ENCODE measurements at places on chromosomes 4 and X.

- DNase-seq, result no peak
These were observed 49.9 kb upstream of the LRPAP1 start for GRCh38 chr4:3582091-3582475.

DNA sequence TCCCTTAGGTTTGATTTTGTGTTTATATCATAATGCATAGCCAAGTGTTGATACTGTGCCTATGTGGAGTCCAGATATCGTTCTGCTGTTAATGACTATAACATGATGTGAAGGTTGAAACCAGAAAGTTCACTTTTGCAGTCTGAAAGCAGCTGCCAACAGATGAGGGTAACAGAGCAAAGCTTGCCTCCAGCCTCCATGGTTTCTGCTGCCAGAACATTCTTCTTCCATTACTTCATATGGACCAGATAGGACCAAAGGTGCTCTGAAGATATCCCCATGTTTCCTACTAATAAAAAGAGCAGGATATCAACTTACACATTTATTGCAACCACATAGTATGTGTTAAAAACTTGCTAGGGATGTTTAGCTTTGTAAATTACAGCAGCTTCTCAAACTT is 394.1 kb downstream of the SPRY1 start:
- DNase-seq, result no peak

DNA sequence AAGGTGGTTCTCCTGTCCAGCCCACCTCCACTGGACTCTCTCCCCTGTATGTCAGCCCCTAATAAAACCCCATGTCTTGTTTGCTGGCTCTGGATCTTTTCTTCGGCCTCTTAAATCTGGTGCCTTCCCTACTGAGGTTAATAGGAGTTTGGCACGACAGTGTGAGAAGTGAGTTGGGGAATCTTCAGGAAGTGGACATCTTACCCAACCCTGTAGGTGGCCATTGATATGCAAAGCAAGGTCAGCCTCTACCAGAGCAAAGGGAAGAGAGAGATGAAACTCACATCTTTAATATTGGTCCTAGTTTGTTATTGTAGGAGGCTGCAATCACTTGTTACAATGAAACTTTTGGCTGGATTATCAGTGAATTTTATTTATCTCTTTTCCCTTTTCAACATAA is 111.7 kb downstream of the CHRDL1 start:
- no peak for DNase-seq

DNA sequence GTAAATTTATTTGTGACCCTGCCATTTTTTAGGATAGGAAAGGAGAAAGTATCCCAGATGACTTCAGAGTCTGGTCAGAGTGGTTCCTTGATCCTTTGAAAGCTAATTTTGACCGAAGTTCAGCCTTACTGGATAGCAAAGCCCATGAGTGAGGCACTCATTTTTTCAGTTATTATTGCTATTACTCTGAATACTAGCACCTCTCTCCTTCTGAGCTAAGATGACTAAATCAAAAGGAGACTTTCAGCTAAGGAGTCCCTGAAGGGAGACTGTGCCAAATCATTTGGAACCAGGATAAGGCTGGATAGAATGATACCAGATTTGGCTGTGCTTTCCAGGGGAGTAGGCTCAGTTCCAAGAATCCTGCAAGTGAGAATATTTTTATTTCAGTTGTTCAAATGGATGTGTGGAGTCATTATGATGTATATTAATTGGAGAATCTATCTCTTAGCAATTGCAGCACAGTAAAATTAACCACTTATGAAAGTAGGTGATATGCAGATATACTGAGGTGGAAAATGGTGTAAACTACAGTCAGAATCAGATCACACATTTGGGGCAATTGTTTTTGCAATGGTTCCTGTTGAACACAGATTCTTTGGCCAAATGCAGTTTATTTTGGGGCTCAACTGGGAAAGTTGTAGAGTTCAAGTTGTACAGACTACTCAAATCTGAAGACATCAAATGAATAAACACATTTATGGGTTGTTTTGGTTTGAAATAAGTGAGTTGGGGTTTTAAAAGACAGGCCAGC is 1.2 kb downstream of the P2RY10 start:
- no peak for DNase-seq

DNA sequence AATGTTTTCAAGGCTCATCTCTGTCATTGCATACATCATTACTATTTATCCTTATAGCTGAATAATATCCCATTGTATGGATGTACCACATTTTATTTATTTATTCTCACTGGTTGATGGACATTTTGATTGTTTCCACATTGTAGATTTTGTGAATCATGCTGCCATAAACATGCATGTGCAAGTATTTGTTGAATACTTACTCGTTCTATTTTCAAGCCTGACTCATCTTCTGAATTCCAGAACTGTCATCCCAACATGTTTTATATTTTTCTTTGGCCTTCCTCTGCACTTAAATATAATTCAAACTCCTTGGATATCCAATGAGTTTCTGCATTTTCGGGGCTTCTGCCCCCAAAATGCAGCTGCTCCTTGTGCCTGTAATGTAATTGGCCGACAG is 77.6 kb downstream of the MXRA5 start:
- DNase-seq, result no peak

DNA sequence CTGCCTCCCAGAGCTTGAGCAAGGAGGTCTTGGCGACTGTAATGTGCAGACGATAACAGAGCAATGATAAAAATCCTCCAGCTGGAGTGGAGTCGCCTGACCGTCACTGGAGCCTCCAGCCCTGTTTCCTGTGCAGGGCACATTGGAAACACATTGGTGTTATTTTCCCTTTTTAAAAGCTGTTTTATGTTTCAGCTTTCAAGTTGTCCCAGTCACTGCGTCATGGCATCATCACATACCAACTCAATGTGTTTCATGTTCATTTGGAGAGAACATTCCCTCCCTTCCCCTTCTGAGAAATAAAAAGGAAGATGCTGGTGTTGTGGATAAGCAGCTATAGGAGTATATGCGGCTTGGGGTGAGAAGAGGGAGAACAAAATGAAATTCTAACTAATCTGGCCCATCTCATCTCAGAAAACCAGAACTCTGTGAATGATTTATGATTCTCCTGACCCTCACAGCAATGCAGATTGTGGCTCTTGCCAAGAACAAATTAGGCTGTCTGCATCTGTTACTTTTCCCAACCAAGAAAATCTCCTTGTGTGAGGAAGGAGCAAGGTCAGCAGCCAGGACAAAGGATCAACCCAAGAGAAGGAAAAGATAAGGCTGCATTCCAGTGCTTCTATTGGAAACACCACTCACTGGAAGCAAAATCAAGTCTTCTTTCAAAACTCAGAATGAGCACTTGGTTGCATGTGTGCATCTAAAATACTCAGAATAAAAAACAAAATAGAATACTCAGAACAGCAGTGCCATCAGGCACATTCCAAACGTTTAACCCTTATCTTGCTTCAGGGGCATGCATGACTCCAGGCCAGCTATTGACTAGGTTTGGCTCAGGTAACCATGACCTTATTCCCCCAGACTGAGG is 134.4 kb downstream of the RASL11B start:
- DNase-seq, result no peak

- no peak for DNase-seq
These were observed 231.9 kb downstream of the STPG2 start for GRCh38 chr4:97911236-97911906.

- no peak for DNase-seq
These were observed 22.9 kb upstream of the CPE start for GRCh38 chr4:165355900-165356300.

GRCh38 chrX:43373032-43373431 is 283.1 kb upstream of the MAOA start:
- no peak for DNase-seq

GRCh38 chr4:21885770-21886169 is 62.8 kb downstream of the KCNIP4 start:
- no peak for DNase-seq

DNA sequence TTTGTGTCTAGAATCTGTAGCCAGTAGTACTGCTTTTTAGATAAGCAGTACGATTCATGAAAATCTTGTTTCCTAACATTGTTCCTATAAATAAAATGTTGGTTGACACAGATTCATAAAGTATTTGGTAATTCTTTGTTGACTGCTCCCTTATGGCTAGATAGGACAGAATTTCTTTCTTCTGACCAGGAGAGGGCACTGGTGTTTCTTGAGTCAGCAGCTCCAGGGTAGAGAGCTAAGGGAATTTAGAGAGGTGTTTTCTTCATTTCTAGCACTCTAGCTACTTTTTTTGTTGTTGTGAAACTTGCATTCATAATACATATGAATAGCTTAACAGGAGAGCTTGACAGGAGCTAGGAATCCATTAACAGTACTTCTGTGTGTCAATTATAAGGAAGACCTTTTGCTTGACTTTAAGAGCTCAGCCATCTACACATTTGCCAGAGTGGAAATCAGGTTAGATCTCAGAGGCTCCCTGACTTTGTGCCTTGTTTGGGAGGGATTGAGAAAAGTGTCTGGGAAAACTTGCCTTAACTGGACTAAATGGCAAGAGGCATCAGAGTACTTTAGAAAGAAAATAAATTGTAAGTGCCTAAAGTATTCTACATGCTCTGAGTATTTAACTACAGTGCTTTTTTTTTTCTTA is 756.1 kb downstream of the SH3BGRL start:
- DNase-seq, result no peak

Data from activated CD4-positive, alpha-beta T cell treated with anti-CD3 and anti-CD28 coated beads, Interleukin-2, amount 50 U/mL, for 24 hours (primary cell).